OCI-M1 (cell line): ENCODE measurements at places on chromosomes 1 and 21.
A peak's percentile ranks its signal among the peaks of the same experiment; 100 is the strongest.

- DNase-seq, result no peak
Observed at GRCh38 chr1:184156521-184157393, 105.2 kb downstream of the TSEN15 start.

DNA sequence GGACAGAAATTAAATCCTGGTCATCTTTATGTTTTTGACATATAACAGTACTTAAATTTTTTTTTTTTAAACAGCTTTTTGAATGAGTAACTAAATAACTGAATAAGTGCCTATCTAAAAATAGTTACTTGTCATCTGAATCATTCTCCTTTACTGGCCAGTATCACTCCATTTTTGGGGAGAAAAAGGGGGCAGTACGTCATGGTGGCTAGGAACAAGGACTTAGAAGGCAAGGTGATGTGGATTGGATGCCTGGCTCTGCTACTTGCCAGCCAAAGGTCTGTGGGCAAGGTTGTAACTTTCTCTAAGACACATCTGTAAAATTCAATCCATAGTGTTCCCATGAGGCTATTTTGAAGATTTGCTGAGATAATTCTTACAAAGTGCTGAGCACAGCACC is 220.4 kb upstream of the DEPDC1 start:
- no peak for DNase-seq

GRCh38 chr1:40314721-40315238 is 2.3 kb downstream of the COL9A2 start:
- no peak for DNase-seq

DNA sequence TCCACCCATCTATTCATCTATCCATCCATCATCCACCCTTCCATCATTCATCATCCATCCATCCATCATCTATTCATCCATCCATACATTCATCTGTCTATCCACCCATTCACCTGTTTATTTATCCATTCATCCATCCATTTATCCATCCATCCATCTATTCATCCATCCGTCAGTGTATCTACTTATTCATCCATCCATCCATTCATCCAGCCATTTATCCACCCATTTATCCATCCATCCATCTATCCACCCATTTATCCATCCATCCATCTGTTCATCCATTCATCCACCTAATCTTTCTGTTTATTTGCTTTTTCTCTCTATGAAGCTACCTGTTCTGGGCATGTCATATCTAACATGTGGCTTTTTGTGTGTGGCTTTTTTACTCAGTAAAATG is 115.4 kb downstream of the CRYAA start:
- DNase-seq, result no peak

DNA sequence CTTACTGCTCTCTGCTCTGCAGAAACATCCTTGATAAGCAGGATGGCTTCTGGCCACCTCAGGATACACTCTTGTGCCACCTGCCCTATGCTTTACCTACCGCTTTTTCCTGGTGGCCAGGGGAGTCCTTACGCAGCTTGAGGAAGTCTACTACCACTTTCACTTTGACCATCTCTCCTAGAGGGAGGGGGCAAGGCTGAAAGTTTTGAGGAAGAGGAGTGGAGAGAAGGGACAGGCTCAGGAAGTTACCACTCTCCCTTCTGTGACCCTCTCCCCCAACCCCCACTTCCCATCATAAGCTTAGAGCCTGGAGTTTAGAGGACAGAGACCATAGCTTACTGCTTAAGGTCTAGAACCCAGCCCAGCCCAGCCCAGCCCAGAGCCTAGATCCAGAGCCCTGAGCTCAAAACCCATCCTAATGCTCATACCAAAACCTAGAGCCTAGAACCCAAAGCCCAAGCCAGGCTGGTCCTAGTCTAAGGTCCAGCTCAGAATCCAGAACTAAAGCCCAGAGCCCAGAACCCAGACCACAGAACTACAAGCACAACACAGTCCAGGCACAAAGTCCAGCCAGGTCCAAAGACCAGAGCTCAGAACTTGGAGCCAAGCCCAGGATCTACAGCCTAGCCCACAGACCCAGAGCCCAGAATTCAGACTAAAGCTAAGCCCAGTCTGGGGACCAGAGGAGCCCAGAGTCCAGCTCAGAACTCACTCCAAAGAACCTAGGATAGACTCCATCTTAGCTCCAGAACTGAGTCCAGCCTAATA is 18.0 kb upstream of the MFSD2A start:
- peak; percentile 61 for DNase-seq

- no peak for DNase-seq
Observed at GRCh38 chr21:19640964-19641363, 1237.4 kb upstream of the TMPRSS15 start.

DNA sequence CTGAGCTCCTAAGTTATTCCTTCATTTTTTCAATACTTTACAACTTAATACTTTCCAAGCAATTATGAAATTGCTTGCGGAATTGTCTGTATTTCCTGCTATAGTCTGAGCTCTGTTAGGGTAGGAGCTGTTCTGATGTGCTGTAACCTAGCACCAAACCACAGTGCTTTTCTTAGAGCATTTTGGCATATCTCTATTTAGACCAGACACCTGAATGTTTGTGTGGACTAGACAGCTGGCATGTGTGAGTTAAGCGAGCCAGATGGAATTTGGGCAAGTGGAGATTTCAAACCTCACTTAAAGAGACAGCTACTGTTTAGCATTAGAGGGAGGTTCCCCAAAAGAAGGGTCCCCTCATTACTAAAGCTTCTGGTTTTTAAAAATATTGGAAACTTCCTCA is 106.1 kb downstream of the RWDD3 start:
- no peak for DNase-seq

- peak; percentile 52 for DNase-seq
Observed at GRCh38 chr1:182889997-182890396, 50.9 kb downstream of the DHX9 start.

- no peak for DNase-seq
Observed at GRCh38 chr1:178267646-178268094, 173.8 kb downstream of the RASAL2 start.

- no peak for DNase-seq
Observed at GRCh38 chr1:112797224-112797623, 82.1 kb upstream of the PPM1J start.

DNA sequence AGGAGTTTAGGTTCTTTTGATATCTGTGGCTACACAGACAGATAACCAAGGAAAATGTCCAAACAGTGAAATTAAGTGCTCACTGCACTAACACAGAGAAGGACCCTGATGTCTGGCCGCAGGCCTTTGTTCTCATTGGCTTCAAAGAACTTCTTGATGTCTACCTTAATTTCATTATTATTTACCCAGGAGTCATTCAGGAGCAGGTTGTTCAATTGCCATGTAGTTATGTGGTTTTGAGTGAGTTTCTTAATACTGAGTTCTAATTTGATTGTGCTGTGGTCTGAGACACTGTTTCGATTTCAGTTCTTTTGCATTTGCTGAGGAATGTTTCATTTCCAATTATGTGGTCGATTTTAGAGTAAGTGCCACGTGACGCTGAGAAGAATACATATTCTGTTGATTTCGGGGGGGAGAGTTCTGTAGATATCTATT is 15.2 kb upstream of the LGALS8 start:
- no peak for DNase-seq

DNA sequence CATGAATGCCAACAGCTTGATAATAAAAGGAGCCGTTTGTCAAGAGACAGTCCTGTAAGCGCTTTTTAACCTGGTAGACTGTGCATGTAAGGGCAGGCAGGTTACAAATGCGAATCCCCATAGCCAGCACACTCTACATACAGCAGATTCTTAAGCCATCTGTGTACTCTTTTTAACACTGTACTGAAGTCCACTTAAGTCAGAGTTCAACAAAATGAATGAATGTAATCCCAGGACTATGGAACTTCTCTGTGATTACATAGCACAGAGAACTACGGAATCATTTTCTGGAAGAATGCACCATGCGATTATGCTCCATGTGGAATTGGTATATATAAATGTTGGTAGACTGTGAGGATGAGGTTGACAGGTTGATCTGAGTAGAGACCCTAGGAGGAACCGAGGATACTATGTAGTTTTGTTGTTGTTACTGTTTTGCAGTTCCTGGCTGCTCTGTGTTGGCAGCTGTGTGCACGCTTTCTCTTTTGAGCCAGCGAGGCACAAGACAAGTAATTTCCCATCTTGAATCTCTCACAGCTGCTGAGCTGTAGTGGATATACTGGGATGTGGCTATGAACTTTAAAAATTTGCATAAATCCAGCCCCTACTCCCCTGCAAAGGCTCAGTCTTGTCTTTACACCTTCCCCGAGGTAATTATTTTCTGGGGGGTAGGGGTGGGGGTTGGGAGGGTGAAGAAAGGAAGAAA is 21.9 kb downstream of the LRRC8D start:
- DNase-seq, result peak; percentile 80

GRCh38 chr1:246058466-246058865 is 448.6 kb downstream of the SMYD3 start:
- no peak for DNase-seq

- DNase-seq, result no peak
Observed at GRCh38 chr1:201072149-201072548, 40.1 kb downstream of the CACNA1S start.

DNA sequence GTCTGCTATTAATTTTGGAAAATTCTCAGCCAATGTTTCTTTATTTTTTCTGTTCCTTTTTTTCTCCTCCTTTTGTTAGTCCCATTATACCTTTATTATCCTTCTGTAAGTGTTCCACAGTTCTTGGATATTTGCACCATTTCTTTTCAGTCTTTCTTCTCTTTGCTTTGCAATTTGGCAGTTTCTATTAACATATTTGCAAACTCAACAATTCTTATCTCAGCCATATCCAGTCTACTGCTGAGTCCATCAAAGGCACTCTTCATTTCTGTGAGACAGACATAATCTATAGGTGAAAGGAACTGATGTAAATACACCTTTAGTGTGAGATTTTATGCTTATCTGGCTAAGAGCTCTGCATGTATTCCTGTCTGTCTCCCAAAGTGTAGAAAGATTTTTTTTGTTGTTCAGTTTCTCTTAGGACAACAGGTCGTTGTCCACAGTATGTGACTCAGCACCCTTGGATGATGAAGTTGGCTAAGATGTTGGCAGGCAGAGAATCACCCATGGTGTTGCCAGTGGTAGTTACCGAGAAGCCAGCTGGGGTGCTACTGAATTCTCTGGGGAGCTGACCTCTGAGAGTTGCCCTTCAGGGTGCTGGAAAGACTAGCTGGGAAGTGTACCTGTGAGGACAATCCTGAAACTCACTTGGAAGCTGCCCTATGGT is 38.4 kb downstream of the LEPR start:
- DNase-seq, result no peak

GRCh38 chr1:112423207-112423606 is 27.2 kb downstream of the CTTNBP2NL start:
- no peak for DNase-seq

DNA sequence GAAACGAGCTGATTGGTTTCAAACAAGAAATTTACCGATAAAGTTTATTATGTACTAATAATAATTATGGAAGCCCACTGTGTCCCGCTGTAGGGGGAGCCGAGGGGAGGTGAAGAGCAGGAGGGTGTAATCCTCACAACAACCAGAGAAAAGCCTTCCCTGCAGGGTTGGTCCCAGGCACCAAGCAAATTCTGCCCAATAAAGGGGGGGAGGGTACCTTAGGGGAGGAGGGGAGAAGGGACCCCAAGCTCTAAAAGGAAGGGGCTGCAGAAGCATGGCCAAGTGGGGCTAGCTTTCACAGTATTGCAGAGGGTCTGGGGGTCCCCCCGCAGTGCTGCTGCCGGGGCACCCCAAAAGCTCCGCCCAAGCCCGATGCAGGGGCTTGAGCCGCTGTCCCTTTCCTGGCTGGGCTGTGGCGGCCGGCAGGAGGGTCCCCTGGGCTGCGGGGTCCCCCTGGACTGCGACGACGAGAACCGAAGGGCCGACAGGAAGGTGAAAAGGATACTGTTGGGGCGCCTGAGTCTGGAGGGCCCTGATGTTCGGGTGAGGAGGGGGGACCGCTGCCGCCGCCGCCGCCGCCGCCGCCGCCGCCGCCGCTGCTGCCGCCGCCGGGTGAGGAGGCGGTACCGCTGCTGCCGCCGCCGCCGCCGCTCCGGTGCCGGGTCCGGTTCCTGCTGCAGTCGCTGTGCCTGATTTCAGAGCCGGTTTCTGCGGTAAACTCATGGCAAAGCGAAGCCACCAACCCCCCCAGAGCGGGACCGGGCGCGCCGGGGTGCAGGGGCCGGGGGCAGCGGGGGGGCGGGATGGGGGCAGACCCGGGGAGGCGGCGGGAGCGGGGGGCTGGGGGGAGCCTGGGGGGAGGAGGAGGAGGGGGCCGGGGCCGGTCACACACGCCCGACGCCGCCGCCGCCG is 771 bp downstream of the EIF4G3 start:
- DNase-seq, result peak; percentile 55

DNA sequence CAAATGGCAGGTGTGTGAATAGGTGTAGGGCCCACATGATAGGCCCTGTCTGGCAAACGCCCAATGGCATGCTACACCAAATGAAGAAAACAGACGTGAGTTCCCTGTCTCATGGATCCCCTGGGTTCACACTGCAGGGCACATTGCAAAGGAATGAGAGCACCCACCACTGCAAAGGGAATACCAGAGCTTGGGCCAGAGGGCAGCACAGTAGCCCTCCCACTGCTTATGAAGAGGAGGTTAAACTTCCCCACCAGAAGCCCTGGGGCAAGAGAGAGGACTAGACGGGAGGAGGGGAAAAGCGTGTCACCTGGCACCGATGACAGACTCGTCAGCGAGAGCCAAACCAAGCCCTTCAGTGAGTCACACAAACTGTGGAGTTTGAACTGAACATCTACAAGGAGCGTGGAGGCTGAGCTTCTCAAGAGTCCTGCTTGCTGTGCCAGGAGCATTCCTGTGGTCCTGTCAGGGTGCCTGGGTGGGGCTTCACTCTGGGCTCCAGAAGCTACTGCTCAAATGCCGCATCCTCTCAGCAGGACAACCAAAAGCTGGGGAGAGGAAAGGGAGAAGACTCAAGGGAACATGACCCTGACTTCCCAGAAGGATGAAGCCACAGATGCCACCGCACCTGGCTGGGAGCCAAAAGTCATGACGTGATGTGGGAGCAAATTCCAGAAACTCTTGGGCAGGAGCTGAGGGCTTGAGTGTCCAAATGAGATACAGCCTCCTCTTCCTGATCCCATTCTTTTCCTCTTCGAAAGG is 61.1 kb downstream of the TOMM20 start:
- DNase-seq, result peak; percentile 81

DNA sequence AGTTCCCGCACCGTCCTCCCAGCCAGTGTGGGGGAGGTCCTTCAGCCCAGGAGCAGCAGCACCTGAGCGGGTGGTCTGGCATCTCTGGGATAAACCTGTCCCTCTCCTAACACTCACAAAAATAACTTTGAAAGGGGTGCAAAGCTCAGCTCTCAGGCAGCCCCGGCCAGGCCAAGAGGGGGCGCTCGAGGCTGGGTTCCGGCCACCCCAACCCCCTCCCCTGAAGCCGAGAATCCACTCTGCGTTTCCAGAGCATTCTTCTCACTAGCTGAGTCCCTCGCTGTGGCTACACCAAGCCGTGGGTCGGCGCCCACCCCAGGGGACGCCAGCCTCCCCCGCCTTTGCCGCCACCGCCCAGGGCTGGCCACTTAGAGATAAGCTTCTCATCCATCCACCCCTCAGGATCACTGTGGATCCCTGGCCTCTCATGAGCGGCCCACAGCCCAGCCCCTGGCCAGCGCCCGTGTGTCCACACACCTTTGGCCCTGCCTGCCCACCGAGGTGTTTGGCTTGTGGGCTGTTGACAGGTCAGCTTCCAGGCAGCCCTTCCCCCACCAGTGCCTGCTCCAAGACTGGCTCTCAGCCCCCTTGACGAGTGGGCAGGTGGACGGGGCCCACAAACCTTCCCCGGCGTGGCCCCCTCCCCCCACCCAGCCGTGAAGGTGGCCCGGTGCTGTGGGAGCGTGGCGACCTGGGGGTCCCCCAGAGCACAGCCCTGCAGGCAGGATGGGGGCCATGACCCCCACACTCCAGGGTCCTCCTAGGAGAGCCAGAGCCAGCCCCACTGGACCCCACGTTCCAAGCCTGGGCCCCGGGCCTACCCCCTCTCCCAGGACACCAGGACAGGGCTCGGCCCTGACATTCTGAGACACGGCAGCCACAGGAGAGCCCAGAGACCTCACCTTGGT is 1.9 kb downstream of the FTCD start:
- DNase-seq, result peak; percentile 87

- no peak for DNase-seq
Observed at GRCh38 chr1:206633708-206634121, 1.6 kb upstream of the DYRK3 start.
